ENCODE measurements at places on chromosomes 12 and 14.

DNA sequence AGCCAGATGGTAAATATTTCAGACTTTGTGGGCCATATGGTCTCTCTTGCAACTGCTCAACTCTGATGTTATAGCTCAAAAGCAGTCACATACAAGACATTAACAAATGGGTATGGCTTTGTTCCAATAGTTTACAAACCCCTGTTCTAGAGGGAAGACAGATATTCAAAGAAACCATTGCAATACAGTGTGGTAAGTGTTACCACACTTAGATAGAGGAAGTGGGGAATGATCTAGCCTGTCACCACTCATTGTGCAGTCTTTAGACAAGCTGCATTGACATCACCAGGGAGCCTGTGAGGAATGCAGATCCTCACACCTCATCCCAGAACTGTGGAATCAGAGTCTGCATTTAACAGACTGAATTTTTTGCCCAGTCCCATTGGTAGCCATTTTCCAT lies 80.0 kb upstream of the RGS6 start:
- no peak for DNase-seq

- no peak for DNase-seq
Observed at GRCh38 chr14:104250175-104250574, 111.8 kb downstream of the KIF26A start.

DNA sequence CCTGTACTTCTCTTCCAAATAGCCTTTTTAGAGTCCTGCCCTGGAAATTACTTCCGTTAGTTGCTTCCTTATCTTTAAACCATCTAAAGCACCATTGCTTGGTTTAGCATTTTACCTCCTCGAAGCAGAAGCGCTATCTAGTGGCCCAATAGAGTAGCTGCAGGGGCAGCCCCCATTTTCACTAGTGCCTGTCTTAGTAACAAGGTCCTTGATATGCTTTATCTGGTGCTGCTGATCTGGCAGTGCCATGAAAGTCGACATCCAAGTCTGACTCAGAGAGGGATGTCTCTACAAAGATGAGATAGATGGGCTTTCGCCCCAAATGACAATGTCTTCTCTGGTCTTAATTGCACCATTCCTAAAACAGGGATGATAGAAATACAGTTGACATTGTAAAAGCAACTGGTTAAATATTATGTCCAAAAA lies 25.0 kb upstream of the CIT start:
- DNase-seq = peak; percentile 75

GRCh38 chr12:45232756-45233372 lies 17.0 kb downstream of the ANO6 start:
- peak; percentile 21 for DNase-seq

- DNase-seq = no peak
Observed at GRCh38 chr12:98418357-98419075, 96.9 kb upstream of the TMPO start.

DNA sequence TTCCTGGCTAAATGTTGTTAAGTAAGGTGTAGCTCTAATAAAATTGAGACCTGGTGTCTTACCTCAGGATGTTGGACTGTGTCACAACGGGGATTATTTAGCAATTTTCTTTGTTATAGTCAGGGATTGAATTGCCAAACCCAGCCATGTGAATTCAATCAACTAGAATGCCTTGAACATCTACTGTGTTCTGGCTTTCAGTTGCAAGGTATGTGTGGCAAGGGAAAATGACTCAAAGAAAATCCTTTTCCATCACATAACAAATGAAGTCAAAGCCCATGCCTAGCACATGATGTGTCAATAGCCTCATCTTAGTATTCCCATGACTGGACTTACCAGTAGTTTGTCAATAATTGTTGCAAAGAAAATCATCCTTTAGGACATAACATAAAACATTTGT lies 519.8 kb upstream of the FLRT2 start:
- no peak for DNase-seq
